Adrenal gland (tissue), 19 donors: ENCODE measurements at places on chromosomes 2 and 18. TPM values are rescaled to one million over a fixed set of nuclear protein-coding genes. Genes with fewer than 3 reads are reported as not detected.

AMER3 gene
- 0.13 TPM for polyA plus RNA-seq

CIB4 gene
- polyA plus RNA-seq = 5.3 TPM

STAT4 gene
- polyA plus RNA-seq = 4.1 TPM

GPAT2 gene
- polyA plus RNA-seq = 0.90 TPM

PMAIP1 gene
- 0.88 TPM for polyA plus RNA-seq

MYO5B gene
- 1.8 TPM for polyA plus RNA-seq

PROC gene
- 0.10 TPM for polyA plus RNA-seq

EVX2 gene
- polyA plus RNA-seq = not detected

RAX gene
- polyA plus RNA-seq = not detected

LRP2 gene
- polyA plus RNA-seq = not detected

NT5DC4 gene
- not detected for polyA plus RNA-seq

COL3A1 gene
- 48.4 TPM for polyA plus RNA-seq

DTNA gene
- polyA plus RNA-seq = 8.2 TPM

PKDCC gene
- 90.4 TPM for polyA plus RNA-seq

TMEM247 gene
- not detected for polyA plus RNA-seq

CFAP65 gene
- polyA plus RNA-seq = 0.16 TPM

PPM1G gene
- 107 TPM for polyA plus RNA-seq

MC5R gene
- polyA plus RNA-seq = not detected

HAAO gene
- polyA plus RNA-seq = 2.7 TPM

STAM2 gene
- 7.6 TPM for polyA plus RNA-seq

MC4R gene
- polyA plus RNA-seq = 0.22 TPM

SKA1 gene
- 0.40 TPM for polyA plus RNA-seq

TRIM54 gene
- polyA plus RNA-seq = 2.1 TPM

KYNU gene
- polyA plus RNA-seq = 3.9 TPM

SH3RF3 gene
- 4.2 TPM for polyA plus RNA-seq

CTAGE1 gene
- polyA plus RNA-seq = not detected

CCDC85A gene
- polyA plus RNA-seq = 0.32 TPM

PLGLB2 gene
- polyA plus RNA-seq = 13.6 TPM

NDUFS1 gene
- polyA plus RNA-seq = 206 TPM

HS1BP3 gene
- 23.7 TPM for polyA plus RNA-seq

WIPF1 gene
- polyA plus RNA-seq = 29.0 TPM

RGPD3 gene
- polyA plus RNA-seq = not detected

SLC9A4 gene
- not detected for polyA plus RNA-seq

STPG4 gene
- 0.24 TPM for polyA plus RNA-seq

HOXD12 gene
- polyA plus RNA-seq = not detected

TFPI gene
- 29.0 TPM for polyA plus RNA-seq

G6PC2 gene
- polyA plus RNA-seq = 0.17 TPM
